CD4-positive, alpha-beta T cell treated with Interleukin-17A for 1 hour (primary cell): ENCODE measurements at places on chromosomes 4 and X.

- DNase-seq = no peak
Measured at GRCh38 chr4:86999136-86999643, 64.4 kb downstream of the AFF1 start.

DNA sequence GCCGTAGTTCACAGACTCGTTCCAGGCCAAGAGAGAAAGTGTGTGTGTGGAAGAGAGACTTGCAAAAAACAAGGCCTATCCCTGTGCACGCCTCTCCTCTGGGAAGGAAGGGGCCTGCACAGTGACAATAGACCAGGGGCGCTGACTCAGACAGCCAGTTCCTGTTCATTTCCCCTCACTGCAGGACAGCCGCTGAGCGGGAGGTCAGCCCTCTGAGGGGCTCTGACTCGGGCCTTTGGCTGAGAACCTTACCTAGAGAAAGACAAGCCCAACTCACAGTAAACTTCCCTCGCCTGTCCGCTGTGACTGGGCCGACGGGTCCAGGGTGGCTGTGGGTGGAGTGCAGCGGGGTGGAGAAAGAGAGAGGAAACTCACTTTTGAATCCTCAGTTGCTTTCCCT, 52.1 kb downstream of the RTL5 start:
- DNase-seq = no peak

- peak; percentile 79 for DNase-seq
Measured at GRCh38 chr4:13548984-13549546, 4.8 kb upstream of the NKX3-2 start.

DNA sequence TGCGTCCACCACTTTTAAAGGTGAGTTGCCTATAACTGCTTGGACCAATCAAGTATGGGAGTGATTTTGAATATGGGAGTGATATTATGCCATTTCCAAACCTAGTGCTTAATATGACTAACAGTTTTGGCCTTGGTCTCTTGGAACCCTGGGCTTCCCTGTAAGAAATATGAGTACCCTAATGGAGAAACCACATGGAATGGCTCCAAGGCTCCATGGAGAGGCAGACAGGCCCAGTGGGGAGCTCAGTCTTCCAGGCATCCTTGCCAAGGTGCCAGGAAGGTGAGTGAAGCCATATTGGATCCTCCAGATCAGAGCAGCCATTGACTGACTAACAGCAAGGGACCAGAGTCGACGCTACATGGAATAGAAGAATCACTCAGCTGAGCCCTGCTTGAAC, 53.2 kb downstream of the MAML3 start:
- no peak for DNase-seq

GRCh38 chr4:20532871-20533870, 167.1 kb upstream of the PACRGL start:
- DNase-seq = no peak

GRCh38 chr4:22573198-22573597, 57.3 kb upstream of the ADGRA3 start:
- DNase-seq = no peak

DNA sequence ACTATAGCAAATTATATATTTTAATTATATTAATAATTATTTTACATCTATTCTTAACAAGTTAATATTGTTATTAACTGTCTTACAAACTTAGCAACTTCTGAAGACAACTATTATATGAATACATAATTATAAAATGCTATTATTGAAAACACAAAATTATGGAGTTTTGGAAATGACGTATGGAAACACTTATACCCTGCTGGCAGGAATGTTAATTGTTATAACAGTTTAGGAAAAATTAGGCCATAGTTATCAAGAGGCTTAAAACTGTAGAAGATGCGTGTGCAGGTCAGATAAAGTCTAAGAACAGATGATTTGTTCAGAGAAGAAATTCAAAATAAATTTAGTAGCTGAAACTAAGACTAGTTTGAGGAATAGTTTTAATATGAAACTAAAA, 211.7 kb downstream of the FAT4 start:
- DNase-seq = no peak

- no peak for DNase-seq
Measured at GRCh38 chrX:109643687-109644086, 18.7 kb upstream of the KCNE5 start.

DNA sequence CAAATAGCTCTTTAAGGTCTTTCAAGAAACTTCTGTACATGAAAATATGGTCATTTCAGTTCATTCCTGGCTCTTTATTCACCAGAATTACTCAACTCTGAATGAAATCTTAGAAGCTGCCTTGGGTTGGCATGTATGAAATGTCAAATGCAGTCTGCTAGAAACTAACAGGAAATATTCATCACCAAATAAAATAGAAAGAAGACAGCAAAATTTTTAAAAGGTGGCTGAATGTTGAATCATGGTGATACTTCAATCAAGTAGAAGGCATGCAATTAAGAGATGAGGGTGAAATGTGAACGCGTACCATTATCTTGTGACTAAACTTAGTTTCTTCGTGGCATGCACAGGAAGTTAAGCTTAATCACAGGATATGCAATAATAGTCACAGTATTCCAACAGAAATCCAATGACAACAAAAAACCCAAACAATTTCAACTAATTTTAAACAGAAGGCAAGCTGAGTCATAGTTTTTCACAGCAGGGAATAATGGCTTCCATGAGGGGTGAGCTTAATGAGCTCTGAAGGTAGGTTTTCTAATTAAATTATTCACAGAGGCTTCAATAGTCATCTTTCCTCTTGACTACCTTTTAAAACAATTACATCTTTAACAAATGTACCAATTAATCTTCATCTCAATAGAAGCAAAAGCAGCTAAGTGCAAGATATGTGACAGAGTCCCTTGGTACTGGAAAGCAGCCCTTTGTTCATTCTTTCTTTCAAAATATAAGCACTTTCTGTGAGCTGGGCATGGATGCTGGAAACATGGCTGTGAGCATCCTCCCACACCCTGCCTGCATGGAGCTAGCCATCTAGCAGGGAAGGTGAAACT, 44.5 kb downstream of the SCFD2 start:
- no peak for DNase-seq

DNA sequence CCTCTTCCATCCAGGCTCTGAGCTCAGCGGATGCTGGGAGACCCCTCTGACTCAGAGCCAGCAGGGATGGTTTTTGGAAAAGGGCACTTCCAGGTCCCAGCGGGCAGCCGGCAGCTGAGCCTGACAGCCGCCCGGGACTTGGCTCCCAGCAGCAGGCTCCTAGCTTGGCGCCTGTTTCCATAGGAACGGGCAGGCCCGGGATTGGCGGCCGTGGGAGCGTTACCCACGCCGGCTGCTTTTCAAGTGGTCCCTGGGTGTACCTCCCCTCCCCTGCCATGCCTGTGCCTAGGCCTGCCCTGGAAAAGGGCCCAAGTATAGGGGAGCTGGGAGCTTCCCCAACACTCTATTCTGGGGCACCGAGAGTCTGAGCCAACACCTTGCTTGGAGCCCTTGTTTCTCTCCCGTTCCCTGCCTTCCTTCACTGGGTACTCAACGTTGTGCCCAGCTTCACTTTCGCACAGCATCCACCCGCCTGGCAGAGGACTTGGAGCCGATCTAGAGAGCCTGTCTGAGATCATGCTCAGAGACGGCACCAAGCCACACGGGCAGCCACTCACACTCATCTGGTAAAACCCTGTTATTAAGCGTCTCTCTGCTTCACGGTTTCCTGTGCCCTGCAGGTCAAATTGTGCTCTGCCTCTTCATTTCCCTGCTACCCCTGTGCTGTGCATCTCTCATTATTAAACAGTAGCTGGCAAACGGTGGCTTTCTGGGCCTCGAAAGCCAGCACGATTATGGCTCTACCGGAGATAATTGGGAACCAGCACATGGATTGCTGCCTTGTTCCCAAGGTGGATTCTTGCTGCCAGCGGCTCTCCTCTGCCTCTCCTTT, 521.5 kb downstream of the BCOR start:
- DNase-seq = no peak

GRCh38 chr4:114108869-114109268, 129.4 kb upstream of the ARSJ start:
- DNase-seq = no peak

GRCh38 chrX:10847333-10847732, 226.9 kb upstream of the MID1 start:
- DNase-seq = no peak

DNA sequence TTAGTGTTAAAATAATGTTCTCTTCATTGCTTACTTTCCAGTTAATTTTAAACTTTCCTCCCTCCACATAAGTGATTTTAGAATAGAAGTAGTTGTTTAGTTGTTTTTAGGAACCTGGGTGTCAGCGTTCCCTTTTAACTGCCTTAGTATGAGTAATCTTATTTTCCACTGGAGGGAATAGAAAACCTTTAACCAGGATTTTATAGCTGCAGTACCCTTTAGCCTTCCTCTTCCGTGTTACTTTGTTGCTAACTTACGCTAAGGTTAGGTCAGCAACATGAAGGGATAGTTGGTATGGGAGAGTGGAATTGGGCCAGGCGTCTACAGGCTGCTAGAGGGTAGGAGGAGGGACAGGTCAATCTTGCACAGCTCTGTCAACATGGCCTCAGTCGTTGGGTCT, 31.5 kb downstream of the SMS start:
- DNase-seq = no peak

GRCh38 chrX:113297437-113297836, 456.8 kb upstream of the AMOT start:
- no peak for DNase-seq

DNA sequence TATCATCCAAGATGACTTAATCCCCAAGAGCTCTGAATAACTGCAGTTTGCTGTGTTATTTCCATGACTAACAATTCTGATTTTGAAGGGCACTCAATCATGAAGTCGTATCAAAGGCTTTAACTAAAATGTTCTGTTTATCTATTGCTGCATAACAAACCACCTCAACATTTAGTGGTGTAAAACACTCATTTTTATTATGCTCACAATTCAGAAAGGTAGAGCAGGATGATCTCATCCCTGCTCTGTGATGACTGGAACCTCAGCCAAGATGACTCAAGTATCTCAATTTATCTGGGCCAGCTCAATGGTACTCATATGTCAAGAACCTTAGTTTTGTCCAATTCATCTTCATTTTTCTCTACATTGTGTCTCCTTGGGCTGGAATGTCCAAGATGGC, 451.1 kb downstream of the PPARGC1A start:
- DNase-seq = no peak

DNA sequence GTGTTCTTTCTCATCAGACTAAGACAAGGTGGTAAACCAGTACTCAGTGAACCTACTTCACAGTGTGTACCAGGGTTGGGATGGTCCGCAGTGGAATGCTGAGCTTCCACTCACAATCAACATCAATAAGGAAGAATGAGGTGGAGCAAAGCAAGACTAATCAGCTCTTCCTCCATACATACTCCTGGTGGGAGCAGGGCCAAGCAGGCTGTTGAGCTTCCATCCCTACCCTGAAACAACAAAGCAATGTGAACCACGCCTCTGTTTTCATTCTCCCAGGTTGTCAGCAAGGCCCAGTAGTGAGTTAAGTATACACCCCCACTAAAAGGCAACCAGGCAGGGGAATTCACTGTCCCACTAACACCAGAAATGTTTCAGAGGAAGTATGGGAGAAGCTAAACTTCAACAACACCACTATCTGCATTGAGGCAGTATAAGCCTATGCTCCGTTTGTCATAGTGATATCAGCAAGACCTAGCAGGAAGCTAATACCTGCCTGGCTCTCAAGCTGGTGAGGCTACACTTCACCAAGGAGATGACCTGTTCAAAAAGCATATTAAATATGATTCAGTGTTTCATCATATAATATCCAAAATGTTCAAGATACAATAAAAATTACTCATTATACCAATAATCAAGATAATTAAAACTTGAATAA, 109.5 kb downstream of the DDX60 start:
- DNase-seq = no peak

DNA sequence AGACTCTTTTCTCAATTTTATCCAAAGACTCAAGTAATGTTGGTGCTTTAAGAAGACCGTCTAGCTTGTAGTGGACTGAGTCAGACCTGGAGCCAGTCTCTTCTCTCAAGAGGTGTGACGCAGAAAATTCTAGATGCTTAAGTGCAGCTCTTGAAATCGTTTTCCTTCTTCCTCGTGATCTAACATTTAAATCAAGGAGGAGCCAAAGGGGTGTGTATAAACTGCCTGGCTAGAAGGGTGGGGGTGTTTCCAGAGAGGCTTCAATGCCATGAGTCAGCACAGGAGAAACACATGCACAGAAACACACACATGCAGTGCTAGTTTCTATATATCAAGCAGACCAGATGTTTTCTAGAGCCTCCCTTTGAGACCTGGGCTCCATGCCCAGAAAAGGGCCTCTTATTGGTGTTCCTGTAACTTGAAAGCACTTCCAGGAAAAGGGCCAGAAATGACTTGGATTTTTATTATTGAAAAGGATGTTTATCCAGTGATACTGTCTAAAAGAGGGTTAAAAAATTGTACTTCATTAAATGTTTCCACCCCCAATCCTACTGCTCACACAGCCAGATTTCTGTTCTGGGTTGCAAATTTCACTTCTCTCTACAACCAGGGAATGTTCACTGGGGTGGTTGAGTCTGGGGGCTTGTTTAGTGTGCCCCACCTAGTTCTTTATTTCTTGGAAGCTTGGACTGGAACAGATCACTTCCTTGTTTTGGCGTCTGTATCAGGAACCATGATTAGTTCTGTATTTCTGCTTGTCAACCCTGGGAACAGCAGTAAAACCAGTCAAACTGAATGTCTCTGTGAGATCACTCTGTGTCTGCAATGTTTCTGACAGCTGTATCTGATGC, at the start of gene CLIC2:
Gene CLIC2, minus strand, starts transcription at position 129 of the 851 bp plus-strand sequence. CDS start 187 bp downstream, outside the sequence.
- DNase-seq = no peak

DNA sequence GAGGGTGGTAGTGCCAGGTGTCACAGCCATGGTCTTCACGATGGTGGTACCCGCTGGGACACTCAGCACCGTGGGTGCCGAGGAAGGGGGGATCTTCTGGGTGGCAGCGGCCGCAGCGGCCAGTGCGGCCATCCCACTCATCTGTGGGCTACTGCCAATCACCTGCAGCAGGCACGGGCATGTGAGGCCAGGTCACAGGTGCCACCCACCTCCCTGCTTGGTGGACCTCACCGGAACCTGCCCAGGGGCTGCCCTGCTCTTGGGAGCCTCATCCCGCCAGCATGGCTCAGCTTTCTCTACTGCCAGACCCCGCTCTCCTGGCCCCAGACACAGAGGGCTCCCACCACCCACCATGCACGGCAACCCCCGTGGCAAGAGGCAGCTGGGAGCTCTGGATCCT, 13.0 kb downstream of the HCFC1 start:
- DNase-seq = no peak

DNA sequence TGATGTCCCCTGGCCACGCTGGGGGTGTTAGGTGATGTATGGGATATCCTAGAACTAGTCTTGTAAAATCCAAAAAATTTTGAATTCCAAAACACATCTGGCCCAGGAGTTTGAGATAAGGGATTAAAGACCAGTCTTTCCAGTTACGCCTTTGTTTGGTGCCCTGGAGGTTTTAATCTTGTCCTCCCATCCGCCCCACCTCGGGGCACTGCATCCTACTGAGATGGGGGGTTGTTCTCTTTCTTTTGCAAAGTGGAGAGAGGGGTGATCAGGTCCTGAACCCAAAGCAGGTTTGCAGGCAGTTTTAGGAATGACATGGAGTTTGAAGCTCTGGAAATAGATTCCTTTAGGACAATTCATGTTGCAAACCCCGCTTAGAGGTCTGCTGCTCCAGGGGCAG, 1.8 kb downstream of the SUV39H1 start:
- no peak for DNase-seq

DNA sequence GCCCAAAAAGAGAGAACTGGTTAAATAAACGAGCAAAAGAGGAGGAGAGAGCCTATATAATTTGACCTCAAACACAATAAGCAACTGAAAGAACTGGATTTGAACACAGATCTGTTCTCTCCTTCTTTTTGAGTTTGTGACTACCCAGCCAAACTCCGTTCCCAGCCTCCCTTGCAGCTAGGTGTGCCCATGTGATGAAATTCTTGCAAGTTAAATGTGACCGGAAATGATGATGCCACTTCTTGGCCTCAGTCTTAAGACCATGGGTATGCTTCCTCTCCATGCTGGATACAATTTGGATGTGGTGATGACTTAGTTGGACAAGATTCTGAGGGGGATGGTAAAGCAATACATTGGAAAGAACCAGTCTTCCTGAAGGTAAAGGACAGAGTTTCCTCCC, 204.1 kb downstream of the PTTG2 start:
- DNase-seq = no peak
